Keratinocyte (primary cell): ENCODE measurements at places on chromosomes 2 and 18.

- H3K4me1 ChIP-seq, result peaks cover 24% of the 10 kb centered on the region
- H3K27me3 ChIP-seq, result no peaks in the 10 kb centered on the region
- peaks cover 21% of the 10 kb centered on the region for H3K36me3 ChIP-seq
- H3K27ac ChIP-seq, result peak within 1 kb of the TSS; percentile 95
- peak within 1 kb of the TSS; percentile 63 for H3K4me3 ChIP-seq
Measured at GRCh38 chr18:79679552-79680099, at the start of gene CTDP1. CTDP1 (plus strand) TSS chr18:79679803; CDS start chr18:79679948, 145 bp downstream.

DNA sequence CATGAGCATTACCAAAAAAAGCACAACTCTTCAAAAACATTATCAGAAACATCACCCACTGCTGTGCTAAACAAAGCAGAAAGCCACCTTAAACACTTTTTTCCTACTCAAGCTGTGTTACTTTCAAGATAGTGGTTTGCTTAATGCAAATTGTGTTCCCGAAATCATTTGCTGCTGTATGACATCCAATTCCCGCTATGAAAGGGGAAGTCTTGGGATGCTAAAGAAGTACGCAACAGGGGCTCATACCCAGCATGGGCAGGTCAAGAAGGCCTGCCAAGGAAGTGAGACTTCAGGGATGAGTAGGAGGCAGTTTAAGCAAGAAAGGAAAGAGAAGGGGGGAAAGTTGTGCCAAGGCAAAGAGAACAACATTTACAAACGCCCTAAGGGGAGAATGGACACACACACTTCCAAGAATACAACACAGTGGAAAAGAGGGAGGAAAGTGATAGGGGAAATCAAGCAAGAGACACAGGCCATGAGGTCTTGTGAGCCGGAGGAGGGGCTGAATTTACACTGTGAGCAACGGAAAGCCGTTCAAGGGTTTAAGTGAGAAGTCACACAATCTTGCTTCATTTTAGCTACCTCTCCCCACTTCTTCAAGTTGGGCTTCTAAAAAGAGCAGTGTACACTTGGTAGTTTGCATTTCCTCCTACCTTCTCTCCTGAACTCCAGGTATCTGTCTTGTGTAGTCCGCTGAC is 4.0 kb downstream of the PTPN2 start:
- peaks cover 4% of the 10 kb centered on the region for H3K36me3 ChIP-seq
- H3K4me1 ChIP-seq, result peaks cover 15% of the 10 kb centered on the region
- no peak overlapping the region for H3K27ac ChIP-seq
- DNase-seq, result no peak
- H3K4me3 ChIP-seq, result no peak overlapping the region
- H3K27me3 ChIP-seq, result no peaks in the 10 kb centered on the region

- H3K27ac ChIP-seq, result no peak overlapping the region
- no peak for DNase-seq
- no peaks in the 10 kb centered on the region for H3K4me1 ChIP-seq
Measured at GRCh38 chr2:239717319-239717675, 307.8 kb downstream of the NDUFA10 start.

DNA sequence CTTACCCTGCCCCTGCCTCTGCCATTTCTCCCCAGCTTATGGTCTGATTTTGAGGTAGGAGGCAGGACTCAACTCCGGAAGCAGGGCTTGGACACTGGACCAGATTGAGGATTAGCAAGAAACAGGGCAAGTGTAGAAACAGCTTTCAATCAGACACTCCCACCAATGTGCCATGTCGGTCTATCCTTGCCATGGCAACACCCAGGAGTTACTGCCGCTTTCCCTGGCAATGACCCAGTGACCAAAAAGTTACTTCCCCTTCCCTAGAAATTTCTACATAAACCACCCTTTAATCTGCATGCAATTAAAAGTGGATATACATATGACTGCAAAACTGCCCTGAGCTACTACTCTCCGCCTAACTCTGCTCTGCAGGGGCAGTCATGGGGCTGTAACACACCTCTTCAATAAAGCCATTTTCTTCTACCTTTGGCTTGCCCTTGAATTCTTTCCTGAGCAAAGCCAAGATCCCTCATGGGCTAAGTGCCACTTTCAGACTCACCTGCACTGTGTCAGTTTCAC is 156.7 kb downstream of the LPIN1 start:
- no peaks in the 10 kb centered on the region for H3K27me3 ChIP-seq
- no peak overlapping the region for H3K4me3 ChIP-seq
- DNase-seq, result no peak
- no peaks in the 10 kb centered on the region for H3K36me3 ChIP-seq
- H3K27ac ChIP-seq, result no peak overlapping the region

- H3K4me1 ChIP-seq, result peaks cover 48% of the 10 kb centered on the region
- H3K4me3 ChIP-seq, result no peak overlapping the region
- DNase-seq, result peak; percentile 61
- H3K27me3 ChIP-seq, result no peaks in the 10 kb centered on the region
Measured at GRCh38 chr2:196259507-196260481, 88.4 kb upstream of the STK17B start.

DNA sequence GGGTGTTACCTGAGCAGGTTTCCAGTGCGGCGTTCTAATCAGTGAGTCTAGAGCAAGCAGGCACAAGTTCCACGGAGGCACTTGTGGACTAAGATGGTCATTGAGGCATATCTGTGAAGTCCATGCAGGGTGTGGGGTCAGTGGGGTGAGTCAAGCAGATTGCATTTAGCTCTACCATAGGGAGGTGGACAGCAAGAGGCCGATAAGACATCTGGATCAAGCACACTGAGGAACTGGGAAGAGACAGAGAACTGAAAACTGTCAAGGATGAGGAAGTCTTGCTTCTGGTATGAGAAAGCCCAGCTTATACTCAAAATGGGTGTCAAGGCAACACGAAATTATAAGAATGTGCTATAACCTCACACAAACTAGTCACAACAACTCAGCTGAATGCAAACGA is 61.2 kb upstream of the SLC39A10 start:
- no peak overlapping the region for H3K4me3 ChIP-seq
- H3K27me3 ChIP-seq, result no peaks in the 10 kb centered on the region
- DNase-seq, result no peak
- H3K27ac ChIP-seq, result no peak overlapping the region

- H3K4me1 ChIP-seq, result peaks cover 29% of the 10 kb centered on the region
- H3K36me3 ChIP-seq, result peaks cover 66% of the 10 kb centered on the region
- no peak for DNase-seq
- no peak overlapping the region for H3K4me3 ChIP-seq
- no peaks in the 10 kb centered on the region for H3K27me3 ChIP-seq
- peak overlapping the region; percentile 64 for H3K27ac ChIP-seq
Measured at GRCh38 chr2:86037141-86037794, 68.4 kb downstream of the POLR1A start.

DNA sequence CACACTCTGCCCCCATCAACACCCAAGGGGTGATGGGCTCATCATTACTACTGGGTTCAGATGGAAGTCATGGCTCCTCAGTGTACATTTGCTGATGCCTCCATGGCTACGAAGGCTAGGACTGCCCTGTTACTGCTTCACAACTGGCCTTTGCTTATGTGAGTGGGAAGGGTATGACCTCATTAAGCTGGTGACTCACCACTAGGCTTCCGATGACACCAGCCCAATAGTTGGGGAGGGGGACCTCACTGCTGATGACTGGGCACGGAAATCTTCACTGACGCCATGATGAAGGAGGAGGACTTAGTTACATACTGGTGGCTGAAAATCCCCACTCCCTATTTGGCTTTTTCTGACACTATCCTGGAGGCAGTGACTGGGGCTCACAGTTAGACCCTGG is 263.2 kb downstream of the CMPK2 start:
- H3K4me1 ChIP-seq, result no peaks in the 10 kb centered on the region
- no peak overlapping the region for H3K27ac ChIP-seq
- no peak for DNase-seq
- H3K27me3 ChIP-seq, result no peaks in the 10 kb centered on the region
- H3K4me3 ChIP-seq, result no peak overlapping the region

DNA sequence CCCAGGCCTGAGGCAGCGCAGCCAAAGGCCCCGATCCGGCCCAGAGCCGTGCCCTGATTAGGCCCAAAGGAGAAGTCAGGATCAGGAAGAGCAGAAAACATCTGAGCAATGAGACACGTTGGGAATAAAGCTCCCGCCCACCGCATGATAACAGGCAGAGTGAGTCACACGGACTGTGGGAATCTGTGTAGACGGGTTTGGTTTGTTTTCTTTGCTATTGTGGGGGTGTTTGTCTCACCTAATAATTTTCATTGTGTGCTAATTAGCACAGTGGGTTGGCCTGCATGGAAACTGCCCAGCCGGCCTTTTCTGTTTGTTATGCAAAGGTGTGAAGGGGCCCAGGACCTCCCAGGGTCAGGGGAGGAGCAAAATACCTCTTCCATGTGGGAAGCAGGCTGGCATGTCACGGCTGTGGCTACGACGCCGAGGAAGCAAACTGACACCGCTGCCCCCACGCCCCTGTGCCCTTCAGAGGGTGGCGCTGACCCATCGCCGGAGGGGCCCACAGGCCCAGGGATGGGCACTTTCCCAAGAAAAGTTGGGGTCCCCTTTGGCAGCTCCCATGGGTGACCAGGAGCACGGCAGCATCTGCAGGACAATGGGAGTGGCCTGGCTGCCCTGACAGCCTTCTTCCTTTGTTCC is 68.4 kb upstream of the CTDP1 start:
- no peaks in the 10 kb centered on the region for H3K36me3 ChIP-seq
- H3K27ac ChIP-seq, result peak overlapping the region; percentile 20
- no peaks in the 10 kb centered on the region for H3K4me1 ChIP-seq
- no peaks in the 10 kb centered on the region for H3K27me3 ChIP-seq
- peak; percentile 13 for DNase-seq

DNA sequence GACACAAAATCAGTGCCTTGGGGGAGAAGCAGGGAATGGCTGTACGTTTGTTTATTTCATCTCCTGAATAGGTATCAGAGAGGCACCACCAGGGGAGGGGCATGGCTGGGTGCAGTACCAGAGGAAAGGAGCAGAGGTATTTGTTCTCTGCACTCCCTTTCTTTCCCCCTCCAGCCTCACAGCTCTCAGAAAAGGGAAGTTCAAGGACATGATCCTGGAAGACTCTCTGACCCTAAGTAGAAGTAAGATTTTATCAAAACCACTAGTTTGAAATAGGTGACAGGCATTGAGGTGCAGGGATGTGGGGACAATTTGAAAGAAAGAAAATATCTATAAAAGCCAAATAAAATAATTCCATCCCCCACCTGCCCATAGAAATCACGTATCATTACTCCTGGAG is 136.5 kb downstream of the LRRTM1 start:
- H3K36me3 ChIP-seq, result no peaks in the 10 kb centered on the region
- H3K4me3 ChIP-seq, result no peak overlapping the region
- no peaks in the 10 kb centered on the region for H3K27me3 ChIP-seq
- no peak overlapping the region for H3K27ac ChIP-seq
- no peaks in the 10 kb centered on the region for H3K4me1 ChIP-seq

DNA sequence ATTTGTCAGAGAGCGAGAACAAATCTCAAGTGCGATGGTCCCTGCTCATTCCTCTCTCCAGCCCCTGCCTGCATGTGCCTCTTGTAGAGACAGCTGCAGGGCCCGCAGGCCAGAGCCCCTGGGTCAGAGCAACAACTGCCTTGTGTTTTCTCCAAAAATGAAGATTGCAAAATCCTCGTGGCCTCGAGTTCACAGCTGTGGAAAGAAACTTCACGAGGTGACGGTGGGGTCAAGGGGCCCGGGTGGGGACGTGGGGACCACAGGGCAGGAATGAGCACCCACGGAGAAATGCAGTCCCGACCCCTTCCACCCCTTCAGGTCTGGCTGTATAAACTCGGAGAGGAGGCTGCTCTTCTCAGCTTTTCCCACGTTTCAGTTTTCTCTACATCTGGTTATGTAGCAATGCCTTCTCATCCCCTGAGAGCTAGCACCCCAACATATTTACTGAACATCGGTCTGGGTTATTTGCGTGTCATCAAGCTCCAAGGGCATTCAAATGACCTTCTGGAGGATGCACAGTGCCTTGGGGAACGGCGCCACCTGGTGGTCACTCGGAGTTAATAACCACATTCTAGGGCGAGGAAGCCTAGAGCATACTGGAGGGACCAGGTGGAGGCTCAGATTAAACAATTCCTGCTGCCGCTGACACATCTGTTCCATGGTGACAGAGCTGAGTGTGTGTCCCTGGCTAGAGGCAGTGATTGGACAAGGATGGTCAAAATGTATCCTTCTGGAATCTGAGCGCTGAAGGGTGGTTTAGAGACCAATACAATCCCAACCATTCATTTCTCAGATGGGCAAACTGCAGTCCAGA is 91.4 kb upstream of the CYRIA start:
- no peaks in the 10 kb centered on the region for H3K4me1 ChIP-seq
- H3K27me3 ChIP-seq, result no peaks in the 10 kb centered on the region
- no peak overlapping the region for H3K4me3 ChIP-seq
- no peaks in the 10 kb centered on the region for H3K36me3 ChIP-seq
- no peak overlapping the region for H3K27ac ChIP-seq
- DNase-seq, result peak; percentile 15

- no peak overlapping the region for H3K4me3 ChIP-seq
- H3K27ac ChIP-seq, result no peak overlapping the region
- H3K27me3 ChIP-seq, result no peaks in the 10 kb centered on the region
Measured at GRCh38 chr18:8031496-8031895, 464.4 kb downstream of the PTPRM start.

DNA sequence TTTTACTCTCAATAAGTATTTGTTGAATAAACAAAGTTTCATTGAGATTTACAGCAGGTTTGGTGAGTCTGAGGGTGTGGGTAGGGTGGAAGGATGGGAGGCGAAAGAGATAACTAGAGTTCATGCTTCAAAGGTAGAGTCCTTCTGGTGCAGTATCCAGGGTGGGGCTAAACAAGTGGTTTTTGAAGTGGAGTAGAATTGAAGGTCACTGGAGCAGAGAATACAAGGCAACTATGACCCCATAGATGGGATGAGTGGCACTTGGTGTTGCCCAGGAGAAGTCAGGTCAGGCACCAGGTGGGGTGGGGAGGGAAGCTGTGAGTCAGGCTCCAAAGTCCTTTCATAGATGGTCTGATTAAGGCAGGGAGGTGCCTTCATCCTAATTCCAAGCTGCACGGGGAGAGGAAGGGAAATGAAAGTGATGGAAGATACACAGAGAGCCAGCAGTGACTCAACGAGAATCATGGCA is 6.6 kb upstream of the CAB39 start:
- H3K36me3 ChIP-seq, result no peaks in the 10 kb centered on the region
- H3K4me1 ChIP-seq, result peaks cover 7% of the 10 kb centered on the region
- no peak for DNase-seq
- no peak overlapping the region for H3K4me3 ChIP-seq
- no peaks in the 10 kb centered on the region for H3K27me3 ChIP-seq

GRCh38 chr18:71322201-71322600 is 1033.4 kb downstream of the SOCS6 start:
- no peak overlapping the region for H3K4me3 ChIP-seq
- no peaks in the 10 kb centered on the region for H3K4me1 ChIP-seq
- no peaks in the 10 kb centered on the region for H3K27me3 ChIP-seq
- no peak overlapping the region for H3K27ac ChIP-seq
- H3K36me3 ChIP-seq, result no peaks in the 10 kb centered on the region
- no peak for DNase-seq

- H3K27me3 ChIP-seq, result no peaks in the 10 kb centered on the region
- DNase-seq, result no peak
- no peak overlapping the region for H3K27ac ChIP-seq
- H3K4me1 ChIP-seq, result no peaks in the 10 kb centered on the region
- no peak overlapping the region for H3K4me3 ChIP-seq
- H3K36me3 ChIP-seq, result no peaks in the 10 kb centered on the region
Measured at GRCh38 chr2:211216221-211216620, 659.8 kb downstream of the CPS1 start.

- no peak overlapping the region for H3K4me3 ChIP-seq
- H3K27me3 ChIP-seq, result no peaks in the 10 kb centered on the region
- no peak for DNase-seq
- H3K4me1 ChIP-seq, result no peaks in the 10 kb centered on the region
- H3K27ac ChIP-seq, result no peak overlapping the region
Measured at GRCh38 chr2:156003780-156004179, 328.7 kb downstream of the NR4A2 start.

- DNase-seq, result no peak
- H3K36me3 ChIP-seq, result no peaks in the 10 kb centered on the region
- no peak overlapping the region for H3K4me3 ChIP-seq
- no peaks in the 10 kb centered on the region for H3K27me3 ChIP-seq
Measured at GRCh38 chr2:5756272-5756671, 64.1 kb downstream of the SOX11 start.

GRCh38 chr2:71923887-71924533 is 223.7 kb downstream of the CYP26B1 start:
- peaks cover 5% of the 10 kb centered on the region for H3K4me1 ChIP-seq
- peak; percentile 21 for DNase-seq
